GM12892 (cell line): ENCODE measurements at places on chromosomes 12 and 14.

DNA sequence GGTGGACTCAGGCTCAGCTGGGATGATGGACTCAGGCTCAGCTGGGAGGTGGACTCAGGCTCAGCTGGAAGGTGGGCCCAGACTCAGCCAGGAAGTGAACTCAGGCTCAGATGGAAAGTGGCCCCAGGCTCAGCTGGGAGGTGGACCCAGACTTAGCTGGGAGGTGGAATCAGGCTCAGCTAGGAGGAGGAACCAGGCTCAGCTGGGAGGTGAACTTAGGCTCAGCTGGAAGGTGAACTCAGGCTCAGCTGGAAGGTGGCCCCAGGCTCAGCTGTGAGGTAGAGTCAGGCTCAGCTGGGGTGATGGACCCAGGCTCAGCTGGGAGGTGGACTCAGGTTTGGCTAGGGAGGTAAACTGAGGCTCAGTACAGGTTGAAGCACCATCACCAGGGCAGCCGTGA lies 21.8 kb upstream of the C14orf180 start:
- no peak for DNase-seq

GRCh38 chr14:93007225-93007997 lies 84.5 kb downstream of the CHGA start:
- DNase-seq: no peak

- no peak for DNase-seq
Measured at GRCh38 chr12:69321351-69321750, 26.8 kb upstream of the LYZ start.

DNA sequence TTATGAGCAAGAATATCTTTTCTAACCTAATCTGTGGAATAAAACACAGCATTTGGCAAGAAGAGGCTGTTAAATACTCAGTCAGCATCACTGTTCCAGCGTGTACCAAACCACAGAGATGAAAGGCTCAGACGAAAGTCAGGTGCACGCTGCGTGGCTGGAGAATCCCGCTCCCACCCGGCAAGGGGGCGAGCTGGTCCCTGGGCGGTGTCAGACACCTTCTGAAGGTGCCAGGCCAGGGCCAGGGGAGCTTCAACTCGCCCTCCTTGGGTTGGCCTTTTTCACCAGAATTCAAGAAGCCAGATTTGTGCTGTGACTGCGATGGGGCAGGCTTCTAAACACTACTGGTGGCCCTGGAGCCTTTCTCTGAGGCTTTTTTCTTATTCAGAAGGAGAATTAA lies 73.1 kb downstream of the WDR20 start:
- no peak for DNase-seq

- no peak for DNase-seq
Measured at GRCh38 chr14:100807979-100808734, 17.8 kb upstream of the MEG3 start.

GRCh38 chr12:68835333-68835908 lies 27.4 kb downstream of the MDM2 start:
- no peak for DNase-seq

GRCh38 chr14:92675976-92676375 lies 72.5 kb downstream of the LGMN start:
- DNase-seq: no peak

DNA sequence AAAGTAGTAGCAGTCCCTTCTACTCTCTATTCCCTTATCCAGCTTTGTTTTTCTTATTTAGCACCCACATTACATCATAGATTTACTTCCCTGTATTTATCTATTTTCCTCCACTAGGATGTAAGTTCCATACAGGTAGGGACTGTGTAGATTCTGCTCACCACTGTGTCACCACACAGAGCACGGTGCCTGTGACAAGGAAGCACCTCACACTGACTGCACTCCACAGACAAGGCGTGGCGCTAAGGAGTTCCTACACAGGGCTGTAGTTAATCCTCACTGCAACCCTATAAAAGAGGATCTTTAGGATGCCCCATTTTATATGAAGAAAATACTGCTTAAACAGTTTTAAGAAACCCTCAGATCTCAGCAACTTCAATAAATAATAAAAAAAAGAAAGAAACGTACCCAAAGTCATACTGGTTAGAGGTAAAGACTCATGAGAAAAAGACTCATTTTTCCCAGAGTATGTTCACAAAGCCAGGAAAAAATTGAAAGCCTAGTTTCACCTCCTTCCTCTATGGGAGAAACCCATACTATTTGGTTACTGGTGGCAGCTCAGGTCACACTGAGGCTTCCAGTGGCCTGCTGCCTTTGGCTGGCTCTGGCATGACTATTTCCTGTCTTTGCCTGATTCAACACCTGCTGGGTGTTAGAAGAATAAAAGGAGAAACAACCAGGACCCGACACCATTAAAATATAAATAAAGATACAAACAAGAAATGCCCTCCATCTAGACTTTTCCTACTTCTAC lies 36.9 kb downstream of the RAD9B start:
- no peak for DNase-seq

DNA sequence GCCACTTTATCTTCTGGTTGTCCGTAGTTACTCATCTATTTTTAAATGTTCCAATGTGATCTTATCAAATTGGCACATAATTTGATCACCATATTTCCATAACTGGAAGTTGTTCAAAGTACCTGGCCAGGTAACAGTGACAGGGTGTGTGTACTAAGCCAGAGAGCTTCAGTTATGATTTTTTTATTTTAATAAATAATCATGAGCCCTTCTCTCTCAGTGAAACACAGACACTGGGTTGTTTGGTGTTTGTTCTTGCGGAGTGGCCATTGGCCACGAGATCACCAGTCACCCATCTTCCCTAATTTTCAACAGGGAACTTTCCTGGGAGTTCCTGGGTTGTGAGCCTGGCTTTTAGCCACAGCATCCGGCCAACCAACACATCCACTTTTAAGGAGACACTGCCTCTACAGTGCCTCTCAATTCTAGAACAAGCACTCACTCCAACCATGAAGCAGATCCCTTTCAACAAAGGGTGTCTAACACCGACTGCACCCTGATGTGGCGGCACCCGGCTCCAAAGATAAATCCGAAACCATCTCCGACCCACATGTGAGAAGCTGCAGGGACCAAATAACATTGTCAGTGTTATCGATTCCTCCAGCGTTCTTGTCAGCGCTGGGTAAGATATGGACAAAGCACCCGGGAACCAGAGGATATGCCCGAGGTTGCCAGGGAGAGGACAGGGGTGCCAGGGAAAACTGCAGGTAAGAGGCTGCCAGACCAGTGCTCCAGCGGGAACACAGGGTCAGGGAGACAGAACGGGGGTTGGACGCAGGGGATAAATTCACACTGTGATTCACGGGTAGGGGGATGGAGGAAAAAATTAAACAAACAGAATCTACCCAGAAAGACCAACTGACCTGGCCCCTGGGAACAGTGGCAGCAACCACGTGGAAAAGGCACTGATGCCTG lies 49.9 kb downstream of the FOXN3 start:
- no peak for DNase-seq

DNA sequence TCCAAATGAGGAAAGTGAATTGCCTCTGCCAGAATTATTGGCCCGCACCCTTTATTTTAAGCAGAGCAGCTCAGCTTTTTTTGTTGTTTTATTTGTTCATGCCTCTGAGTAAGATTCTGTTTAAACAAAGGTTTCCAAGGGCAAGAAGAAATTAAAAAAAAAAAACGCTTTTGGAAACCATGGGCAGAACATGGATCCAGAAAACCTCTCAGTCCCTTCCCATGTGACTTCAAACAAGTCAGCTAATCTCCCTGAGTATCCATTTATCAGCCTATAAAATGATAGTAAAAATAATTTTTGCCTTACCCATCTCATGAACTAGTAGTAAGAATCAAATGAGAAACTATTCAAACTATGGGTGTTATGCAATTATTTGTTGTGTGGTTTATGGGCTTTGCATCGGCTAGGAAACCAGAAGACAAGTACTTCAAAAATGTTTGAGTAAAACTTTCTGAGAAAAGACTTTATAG lies 27.6 kb downstream of the KITLG start:
- no peak for DNase-seq

- DNase-seq: no peak
Measured at GRCh38 chr14:60637479-60638315, 11.6 kb downstream of the SIX1 start.

DNA sequence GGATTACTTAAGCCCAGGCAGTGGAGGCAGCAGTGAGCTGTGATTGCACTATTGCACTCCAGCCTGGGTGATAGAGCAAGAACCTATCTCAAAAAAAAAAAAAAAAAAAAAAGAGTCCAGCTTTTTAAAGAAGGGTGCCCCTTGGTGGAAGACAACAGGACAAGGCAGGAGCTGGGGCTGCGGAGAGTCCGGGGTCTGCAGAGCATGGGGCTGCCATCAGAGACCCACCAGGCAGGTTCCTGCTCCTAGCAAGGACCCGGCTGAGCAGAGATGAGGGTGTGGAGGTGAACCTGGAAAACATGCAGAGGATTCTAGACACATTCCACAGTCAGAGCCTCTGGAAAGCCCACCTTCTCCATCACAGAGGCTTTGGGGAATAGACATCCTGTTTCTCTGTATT lies 21.0 kb upstream of the CIPC start:
- DNase-seq: no peak

DNA sequence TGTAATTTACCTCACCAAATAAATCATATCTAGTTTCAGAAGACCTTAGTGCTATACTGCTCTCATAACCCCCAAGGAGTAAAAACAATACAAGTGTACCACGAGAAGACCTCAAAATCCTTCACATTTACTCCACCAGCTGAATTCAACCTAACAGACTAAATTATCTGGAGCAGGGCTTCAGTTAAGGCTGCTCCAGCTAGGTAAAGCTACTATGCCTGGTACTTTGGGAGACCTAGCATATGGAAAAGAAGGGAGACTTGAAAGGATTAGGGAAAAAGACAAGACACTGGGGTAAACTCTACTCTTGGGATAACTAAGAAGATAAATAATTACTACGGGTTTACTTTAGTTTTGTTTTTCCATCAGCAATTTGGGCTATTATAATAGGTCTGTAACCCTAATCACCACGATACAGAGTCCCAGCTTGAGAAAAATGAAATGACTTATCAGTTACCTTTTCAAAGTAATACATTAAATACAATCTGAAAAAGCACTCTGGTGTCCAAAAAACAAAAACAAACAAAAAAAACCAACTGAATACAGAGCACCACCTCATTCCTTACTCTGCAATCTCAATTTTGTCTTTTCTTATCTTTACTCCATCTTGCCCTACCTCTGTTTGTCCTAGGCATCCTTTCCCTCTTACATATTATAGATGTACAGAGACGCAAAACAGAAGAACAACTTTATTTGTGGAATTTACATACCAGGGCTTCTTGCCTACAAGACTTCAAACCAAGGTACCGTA lies 2.1 kb downstream of the EML5 start:
- DNase-seq: no peak

- DNase-seq: no peak
Measured at GRCh38 chr14:55771242-55771981, 191.4 kb downstream of the KTN1 start.

GRCh38 chr12:120515496-120515895 lies 13.5 kb downstream of the COQ5 start:
- no peak for DNase-seq

DNA sequence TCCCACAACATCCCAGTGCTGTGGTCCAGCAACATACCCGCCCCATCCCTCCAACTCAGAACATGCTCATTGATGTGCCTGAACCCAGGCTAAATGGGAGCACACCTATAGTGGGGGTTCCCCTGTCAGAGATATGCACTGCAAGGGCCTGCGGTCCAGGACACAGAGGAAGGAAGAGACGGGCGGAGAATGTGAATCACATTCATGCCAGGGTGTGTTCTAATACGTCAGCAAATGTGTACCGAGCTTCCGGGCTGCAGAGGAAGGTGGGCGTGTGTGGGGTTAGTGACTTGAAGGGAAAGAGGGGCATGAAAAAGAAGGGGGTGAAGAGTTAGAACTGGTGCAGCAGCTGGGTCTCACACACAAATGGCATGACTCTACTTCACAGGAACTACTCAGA lies 83.7 kb downstream of the DPF3 start:
- DNase-seq: no peak

- no peak for DNase-seq
Measured at GRCh38 chr12:71295953-71296352, 138.2 kb upstream of the TSPAN8 start.

DNA sequence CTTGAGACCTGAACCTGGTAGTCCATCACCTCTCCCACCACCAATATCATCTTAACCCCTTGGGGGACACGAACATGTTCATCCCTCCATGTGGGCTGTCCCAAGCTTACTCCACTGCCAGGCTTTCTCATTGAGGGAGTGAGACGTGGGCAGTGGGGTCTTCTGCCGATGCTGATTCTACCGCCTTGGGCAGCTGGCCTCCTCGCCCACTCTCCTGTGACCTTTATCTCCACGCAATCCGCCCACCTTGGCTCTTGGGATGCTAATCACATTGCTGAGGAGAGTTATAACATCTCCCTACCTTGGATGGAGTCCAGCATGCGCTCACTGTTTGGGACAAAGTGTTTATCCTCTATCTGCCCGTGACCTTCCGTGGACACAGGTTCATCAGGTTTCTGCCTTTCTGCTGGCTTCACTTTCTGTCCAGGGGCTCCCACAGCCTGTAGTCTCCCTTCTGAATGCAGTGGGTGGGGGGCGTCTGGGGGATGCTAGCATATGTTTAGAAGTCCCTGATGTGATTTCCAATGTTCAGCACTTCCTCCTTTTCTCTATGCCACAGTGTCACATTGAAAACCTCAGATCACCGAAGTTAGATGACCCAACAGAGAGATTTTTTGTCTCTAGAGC lies 53.2 kb upstream of the ESRRB start:
- no peak for DNase-seq

- DNase-seq: no peak
Measured at GRCh38 chr14:75986439-75986765, 839 bp downstream of the IFT43 start.

GRCh38 chr12:39235990-39236767 lies 206.7 kb downstream of the KIF21A start:
- no peak for DNase-seq

DNA sequence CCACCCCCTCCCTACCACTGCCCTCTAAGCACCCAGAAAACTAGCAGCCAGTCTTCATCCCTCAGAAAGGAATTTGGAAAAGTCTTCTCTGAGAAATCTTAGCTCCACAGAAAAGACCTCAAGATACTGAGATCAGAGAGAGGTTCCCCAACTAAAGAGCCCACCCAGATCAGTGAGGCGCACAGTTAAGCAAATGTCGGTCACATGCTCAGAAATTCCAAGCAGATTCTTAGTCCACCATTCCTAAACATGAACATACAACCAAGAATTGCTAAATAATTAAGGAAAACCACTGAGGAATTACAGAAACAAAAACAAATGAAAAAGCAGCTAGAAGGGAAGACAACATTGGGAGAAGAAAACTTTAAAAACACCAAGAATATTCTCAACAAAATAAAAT lies 32.3 kb downstream of the MED13L start:
- no peak for DNase-seq
